ENCODE measurements at places on chromosomes 5 and 9.

DNA sequence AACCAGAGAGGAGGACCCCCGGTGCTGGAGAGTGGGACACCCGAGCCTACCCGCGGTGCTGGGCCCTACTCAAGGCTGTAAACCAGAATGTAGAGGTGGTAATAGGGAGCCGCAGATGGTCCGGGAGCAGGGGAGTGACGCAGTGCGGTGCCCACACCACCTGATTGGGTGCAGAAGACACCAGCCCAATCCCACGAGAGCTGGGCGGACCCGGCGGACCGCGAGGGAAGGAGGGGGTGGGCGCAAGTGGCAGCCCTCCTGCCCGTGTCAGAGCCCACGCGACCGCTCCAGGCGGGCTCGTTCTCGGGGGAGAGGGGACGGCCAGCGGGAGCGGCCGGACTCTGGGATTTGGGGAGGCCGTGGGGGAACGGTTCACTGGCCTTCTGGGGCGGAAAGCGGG, 71.2 kb downstream of the C9orf50 start:
- DNase-seq: peak; percentile 75

DNA sequence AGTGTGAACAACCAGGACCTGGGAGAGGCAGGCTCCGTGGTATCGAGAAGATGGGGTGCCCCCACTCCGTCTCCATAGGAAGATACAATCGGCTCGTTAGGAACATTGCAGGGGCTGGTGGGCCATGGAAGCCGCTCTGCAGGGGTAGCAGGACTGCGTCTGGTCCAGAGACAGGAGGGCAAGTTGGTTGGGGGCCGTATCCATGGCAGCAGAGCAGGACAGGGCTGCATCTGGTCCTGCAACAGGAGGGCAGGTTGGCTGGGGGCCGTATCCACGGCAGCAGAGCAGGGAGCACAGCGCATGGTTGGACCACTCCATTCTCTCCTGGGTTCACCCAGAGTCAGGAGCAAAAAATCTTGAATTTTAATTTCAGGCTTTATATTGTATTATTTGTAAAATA, 98.2 kb downstream of the ANKRD33B start:
- DNase-seq: no peak

DNA sequence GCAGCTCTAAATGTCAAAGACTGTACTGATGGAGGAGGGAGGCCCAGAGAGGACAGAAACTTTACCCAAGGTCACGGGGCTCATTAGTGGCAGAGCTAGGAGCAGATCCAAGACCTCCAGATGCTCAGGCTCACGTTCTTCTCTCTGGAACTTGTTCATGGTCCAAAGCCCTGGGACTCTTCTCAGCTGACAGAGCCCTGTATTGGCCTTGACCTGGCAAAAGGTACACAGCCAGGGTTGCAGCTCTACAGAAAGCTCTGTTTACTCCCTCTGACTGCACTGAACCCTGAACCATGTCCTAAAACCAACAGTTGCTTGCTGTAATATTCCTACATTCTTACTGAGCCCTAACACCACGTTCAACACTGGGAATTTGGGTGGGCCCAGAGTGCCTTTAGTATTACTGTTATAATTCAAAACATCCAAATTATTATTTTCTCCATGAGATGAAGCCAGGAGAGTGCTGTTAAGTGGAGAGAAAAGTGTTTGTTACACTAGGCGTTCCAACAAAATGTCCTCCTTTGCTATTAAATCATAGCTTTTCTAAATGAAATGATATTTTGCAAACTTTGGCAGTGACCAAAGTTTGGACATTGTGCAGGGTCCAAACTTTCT, 602.4 kb upstream of the CLINT1 start:
- no peak for DNase-seq

DNA sequence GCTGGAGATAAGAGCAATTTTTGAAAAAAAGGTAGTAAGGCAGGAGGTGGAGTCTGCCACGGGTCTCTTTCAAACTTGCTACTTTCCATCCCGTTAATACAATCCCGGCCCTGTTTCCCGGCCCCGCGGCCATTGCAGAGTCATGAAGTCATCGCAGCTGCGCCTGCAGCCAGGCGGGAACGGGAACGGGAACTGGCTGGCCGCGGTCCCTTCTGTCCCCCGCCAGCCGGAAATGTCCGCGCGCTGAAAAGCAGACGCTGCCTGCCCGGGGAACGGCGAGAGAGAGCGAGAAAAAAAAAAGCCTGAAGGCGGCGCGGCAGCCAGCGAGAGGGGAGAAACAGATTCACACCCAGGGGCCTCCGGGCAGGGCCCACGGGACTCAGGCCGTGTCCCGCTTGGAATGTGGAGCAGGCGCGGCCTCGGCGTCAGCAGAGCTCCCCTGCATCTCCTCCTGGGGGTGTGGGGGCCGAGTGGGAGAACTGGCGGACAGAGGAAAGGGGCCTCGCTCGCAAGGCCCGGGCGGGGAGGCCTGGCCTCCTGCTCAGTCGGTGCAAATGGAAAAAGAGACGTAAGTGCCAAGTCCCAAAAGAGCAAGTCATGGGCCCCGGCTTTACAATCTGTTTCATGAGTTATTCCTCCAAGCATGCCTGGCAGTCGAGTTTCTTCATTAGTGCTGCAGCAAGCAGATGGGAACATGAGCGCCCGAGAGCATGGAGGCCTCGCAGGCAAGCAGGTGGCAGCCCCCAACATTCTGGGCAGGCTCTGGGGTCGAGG, 201.2 kb upstream of the GAS1 start:
- peak; percentile 82 for DNase-seq

- no peak for DNase-seq
Measured at GRCh38 chr5:158470764-158471534, 612.0 kb upstream of the CLINT1 start.

- DNase-seq: peak; percentile 40
Measured at GRCh38 chr5:150122158-150122510, 33.5 kb downstream of the PDGFRB start.

DNA sequence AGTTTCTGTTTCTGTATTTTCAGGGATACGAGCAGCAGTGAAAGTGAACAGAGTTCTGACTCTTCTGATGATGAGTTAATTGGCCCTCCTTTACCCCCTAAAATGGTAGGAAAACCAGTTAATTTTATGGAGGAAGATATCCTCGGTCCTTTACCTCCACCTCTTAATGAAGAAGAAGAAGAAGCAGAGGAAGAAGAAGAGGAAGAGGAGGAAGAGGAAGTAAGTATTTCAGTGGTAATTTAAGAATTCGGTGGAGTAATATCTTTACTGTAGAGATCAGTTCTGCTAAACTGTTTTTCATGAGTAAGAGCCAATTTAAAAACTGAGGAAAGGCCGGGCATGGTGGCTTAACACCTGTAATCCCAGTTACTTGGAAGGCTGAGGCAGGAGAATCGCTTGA, 17.2 kb downstream of the WDR70 start:
- no peak for DNase-seq

- no peak for DNase-seq
Measured at GRCh38 chr9:33065157-33066076, 11.1 kb downstream of the SMU1 start.

- DNase-seq: no peak
Measured at GRCh38 chr9:3758816-3759576, 233.2 kb upstream of the RFX3 start.

DNA sequence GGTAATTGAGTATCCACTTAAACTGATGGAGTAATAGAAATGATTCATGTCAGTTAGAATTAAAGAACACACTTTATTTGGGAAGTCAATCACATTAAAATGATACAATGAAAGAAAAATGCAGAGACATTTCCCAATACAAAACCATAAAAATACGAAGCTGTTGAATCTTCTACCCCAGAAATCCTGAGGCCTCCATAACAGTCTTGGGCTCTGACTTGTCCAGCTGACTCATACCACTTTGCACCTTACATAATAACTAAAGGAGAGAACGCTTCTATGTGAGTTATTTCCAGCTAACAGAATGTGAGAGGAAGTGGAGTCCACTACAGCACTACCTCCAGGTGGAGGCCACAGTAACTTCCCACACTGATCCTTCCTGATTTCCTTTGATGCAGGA, 305.0 kb downstream of the MRPS30 start:
- no peak for DNase-seq

DNA sequence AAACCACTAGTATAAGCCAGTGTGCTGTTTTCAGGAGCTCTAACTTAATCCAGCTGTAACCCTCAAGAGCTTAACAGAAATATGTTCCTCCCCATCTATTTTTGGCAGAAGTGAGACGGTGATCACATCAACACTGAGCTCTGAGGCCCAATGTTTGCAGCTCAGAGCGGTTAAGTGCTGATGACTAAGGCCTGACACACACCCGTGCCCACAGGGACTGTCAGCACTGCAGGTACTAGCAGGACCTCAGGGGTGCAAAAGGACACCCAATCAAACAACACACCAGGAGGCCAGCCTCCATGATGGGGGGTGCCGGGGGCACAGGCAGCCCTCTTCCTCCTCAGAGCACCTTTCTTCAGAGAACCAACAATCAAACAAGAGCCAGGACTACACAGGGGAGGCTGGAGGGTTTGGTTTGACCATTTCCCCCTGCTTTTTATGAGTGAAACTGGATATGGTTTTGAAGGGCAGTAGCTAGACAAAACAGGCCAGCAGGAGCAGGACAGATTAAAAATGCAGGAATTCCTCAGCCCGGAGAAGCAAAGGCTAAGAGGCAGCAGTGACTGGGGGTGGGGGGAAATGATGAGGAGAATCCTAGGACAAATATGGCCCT, 61.3 kb downstream of the RAPGEF1 start:
- DNase-seq: peak; percentile 90

- no peak for DNase-seq
Measured at GRCh38 chr9:121325387-121325786, 44.7 kb downstream of the STOM start.

- DNase-seq: no peak
Measured at GRCh38 chr5:56328753-56329560, 95.8 kb upstream of the ANKRD55 start.

DNA sequence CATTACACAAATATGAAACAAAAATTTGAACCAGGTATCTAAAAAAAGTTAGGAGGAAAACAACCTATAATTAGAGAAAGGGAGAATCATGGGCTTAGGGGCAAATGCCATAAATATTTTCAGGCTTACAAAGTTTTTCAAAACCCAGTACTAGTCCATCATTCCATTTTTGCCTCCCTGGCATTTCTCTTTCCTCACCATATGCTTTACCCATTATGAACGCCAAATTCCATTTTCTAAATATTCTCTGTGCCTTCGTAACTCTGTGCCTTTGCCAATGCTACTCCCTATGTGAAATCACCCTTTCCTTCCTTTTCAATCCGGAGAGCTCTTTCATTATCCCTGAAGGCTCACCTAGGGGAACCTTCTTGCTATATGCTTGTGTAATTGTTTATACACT, 434.1 kb downstream of the ZSWIM6 start:
- no peak for DNase-seq

DNA sequence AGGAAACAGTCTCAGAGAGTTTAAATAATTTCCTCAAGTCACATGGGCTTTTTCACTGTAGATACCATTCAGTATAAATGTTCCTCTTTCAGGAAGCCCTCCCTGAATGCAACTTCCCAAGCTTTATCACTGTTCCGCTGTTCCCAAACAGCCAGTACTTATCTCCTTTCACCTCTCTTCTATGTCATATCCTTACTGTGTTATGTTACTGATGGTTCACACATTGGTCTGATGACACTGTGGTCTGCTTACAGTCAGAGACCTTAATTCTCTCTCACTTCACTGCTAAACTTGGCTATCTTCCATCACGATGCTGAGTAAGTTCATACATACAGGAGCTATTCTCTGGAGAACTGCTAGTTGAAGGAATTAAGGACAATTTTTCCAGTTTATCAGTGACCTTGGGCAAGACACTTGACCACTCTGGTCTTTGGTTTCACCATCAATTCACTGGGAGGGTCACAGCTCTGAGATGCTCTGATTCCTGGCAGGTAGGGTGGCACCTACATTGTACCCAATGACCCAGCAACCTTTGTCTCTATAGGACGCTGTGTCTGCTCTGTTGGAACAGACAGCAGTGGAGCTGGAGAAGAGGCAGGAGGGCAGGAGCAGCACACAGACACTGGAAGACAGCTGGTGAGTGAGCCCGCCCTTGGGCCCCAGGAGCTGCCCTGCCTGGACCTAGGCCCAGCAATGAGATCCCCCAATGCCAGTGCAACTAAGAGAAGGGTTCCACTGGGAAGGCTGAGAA, 42.1 kb upstream of the RARS1 start:
- no peak for DNase-seq

GRCh38 chr5:109645707-109646192, 44.0 kb upstream of the MAN2A1 start:
- DNase-seq: no peak

DNA sequence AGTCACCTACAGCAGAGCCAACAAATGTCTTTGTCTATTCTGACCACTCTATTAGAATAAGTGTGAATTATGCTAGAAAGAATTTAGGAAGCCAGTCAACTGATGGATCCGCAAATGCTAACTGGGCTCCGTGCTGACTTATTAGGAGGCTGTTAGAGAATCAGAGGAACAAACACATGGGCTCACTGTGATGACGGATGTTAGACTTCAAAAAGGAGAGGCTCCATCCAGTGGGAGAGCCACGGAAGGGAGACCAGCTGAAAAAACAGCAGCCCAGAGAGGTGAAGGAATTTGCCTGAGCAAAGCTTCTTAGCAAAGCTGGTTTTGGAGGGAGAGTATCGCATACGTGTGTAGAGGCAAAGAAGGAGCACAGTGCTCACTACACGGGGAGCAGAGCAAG, 5.8 kb upstream of the TGFBI start:
- DNase-seq: no peak

GRCh38 chr5:92180391-92180790, 797.3 kb upstream of the ARRDC3 start:
- DNase-seq: no peak

DNA sequence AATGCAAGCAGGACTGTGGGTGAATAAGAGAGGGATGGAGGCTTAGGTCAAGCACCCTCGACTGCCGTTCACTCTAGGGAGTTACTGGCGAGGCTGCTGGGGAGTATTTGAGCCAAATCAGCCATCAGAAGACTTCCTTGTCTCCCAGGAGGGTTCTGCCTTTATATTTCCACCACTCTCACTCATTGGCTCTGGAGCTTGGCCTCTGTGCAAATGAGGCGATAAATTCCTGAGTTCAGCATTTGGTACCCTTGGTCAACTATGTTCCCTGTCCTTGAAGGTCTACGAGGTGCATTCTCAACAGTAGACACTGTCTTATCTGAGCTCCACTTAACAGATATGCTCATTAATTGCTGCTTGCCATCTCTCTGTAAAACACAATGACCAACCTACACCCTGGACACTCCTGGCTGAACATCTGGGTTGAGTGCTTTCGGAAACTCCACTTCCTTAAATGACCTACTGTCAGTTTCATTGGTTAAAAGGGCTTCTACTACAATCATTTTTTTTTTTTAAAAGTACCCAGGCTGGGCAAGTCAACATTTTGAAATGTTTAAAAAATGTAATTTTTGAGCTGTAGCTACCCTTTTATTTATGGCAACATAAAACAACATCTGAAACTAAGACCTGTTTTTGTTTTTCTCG, 153.2 kb downstream of the NTRK2 start:
- no peak for DNase-seq

DNA sequence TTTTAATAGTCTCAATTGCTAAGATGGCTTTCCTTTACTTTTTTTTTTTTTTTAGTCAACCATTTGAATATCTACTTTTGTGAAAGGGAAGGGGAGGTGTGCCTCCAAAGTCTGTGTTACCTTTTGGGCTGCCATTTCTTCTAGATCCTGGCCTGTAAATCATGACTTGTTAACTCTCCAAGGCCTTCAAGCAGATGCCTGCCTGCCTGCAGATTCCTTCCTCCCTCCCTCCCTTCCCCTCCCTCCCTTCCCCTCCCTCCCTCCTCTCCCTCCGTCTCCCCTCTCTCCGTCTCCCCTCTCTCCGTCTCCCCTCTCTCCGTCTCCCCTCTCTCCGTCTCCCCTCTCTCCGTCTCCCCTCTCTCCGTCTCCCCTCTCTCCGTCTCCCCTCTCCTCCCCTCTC, 73.1 kb downstream of the COMMD10 start:
- no peak for DNase-seq

GRCh38 chr5:145787001-145787400, 48.1 kb downstream of the PRELID2 start:
- no peak for DNase-seq

GRCh38 chr5:171149772-171150171, 159.3 kb upstream of the TLX3 start:
- no peak for DNase-seq

Data from AG08396 (cell line).